CD4-positive, alpha-beta T cell treated with Interleukin-2 at 100 ng/mL for 4 hours (primary cell): ENCODE measurements at places on chromosomes 7 and 10.

GRCh38 chr10:117132751-117133231 lies 5.3 kb downstream of the VAX1 start:
- DNase-seq: no peak

- DNase-seq: no peak
Measured at GRCh38 chr7:91314591-91315323, 50.5 kb downstream of the FZD1 start.

DNA sequence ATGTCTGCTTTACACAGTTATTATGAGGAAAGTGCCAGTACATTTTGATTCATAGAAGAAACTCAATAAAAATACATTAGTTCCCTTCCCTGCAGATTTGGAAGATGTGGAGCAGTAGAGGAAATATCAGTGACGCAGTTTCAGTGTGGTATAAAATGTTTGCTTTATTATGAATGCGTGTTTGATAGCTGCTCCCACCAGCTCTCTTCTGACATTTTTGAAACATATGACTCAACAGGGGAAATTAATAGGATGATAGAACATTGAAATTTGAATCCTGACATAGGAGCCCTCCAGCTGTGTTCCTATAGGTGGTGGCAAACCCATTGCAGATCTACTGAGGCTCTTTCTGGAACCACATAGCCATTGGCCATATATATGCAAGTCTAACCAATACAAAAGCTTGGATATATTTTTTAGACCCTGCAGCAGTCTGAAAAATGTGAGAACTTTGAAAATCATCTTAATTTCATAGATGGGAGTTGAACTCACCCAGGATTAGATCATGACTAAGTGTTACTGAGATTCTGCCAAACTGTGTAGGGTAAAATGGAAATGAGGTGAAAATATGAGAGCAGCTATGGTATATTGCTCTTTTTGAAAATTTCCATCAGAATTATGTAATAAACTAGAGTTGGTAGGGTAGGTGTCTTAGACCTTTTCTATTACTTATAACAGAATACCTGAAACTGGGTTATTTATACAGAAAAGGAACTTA lies 47.8 kb downstream of the BZW2 start:
- DNase-seq: no peak

- DNase-seq: no peak
Measured at GRCh38 chr10:113108948-113109347, 158.9 kb downstream of the TCF7L2 start.

GRCh38 chr7:2982831-2983230 lies 60.8 kb downstream of the CARD11 start:
- DNase-seq: peak; percentile 58

DNA sequence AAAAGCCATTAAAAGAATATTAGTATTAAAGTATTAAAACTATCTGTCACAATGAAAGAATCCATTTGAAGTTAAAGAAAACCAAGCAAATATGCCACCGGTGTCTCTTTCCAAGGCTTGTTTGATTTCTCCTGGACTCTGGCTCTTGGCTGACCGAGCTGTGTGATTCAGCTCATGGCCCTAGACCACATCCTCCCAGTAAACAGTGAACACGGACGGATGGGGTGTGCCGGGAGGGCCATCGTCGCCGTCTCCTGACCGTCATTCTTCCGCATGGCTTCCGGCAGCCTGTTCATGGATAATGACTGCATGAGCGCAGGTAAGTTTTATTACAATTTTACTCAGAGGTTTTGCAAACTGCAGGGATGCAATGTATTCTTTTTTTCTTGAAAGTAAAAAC lies 218.5 kb downstream of the DNAJB6 start:
- DNase-seq: no peak

DNA sequence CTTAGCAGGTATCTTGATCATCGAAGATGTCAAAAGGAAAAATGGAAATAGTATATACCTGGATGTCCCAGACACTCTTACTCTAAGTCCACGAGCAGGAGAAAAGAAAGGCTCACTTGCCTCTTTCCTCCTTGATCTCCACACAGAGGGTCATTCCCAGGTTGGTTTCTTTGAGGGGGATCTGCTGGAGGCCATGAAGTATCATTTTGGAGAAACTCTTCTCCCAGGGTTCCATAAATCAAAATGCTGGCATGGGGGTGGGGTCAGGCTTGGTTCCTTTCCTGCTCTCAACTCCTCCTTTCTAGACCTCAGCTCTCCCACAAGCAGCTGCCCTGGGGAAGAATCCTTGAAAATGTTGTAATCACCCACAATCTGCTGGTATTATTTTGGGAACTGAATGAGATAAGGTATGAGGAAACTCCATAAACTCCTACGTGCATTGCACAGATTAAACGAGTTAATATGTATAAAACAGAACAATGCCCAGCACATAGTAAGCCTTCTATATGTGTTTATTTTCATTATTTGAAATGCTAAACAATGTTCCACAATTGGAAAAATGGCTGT lies 54.4 kb downstream of the PRKCQ start:
- DNase-seq: no peak

- DNase-seq: no peak
Measured at GRCh38 chr10:128220021-128220420, 93.8 kb upstream of the MKI67 start.

DNA sequence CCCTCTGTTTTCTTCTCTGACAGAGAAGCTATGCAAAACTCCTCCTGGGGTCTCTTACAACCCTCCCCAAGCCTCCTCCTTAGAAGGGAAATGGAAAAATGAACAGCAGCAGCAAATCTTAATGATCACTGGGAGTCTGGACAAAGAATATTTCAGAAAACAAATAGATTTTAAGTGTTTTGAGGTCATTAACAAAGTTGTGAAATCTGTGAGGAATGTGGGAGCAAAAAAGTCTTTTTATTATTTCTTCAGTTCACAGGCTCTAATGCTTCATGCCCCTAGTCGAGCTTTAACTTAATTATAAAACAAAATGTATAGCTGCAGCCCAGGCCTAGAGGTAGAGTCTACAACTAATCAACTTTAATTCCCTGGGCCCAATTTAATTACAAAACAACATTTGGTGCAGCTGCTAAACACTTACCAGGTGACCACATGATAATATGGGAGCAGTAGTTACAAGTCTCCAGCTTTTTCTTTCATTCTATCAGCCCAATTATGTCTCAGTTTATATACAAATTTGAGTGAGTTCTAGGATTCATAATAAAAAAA lies 293.2 kb downstream of the THSD7A start:
- no peak for DNase-seq

DNA sequence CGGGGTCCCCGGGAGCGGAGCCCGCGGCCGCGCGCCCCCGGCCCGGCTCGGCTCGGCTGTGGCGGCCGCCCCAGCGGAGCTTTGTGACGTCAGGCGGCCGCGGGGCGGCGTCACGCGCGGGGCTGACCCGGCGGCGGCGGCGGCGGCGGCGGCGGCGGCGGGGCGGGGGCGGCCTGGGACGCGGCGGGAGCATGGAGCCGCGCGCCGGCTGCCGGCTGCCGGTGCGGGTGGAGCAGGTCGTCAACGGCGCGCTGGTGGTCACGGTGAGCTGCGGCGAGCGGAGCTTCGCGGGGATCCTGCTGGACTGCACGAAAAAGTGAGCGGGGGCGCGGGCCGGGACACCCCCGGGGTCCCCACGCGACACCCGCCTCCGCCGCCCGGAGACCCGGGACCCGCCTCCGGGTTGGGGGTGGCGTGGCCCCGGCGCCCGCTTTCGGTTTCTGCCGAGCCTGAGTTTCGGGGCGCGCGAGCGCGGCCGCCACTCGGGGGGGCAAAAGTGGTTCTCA lies at the start of gene PWWP2B:
Gene PWWP2B (plus strand): TSS at position 165 of the 506 bp plus-strand sequence. CDS start 27 bp downstream, at position 192.
- peak; percentile 50 for DNase-seq

DNA sequence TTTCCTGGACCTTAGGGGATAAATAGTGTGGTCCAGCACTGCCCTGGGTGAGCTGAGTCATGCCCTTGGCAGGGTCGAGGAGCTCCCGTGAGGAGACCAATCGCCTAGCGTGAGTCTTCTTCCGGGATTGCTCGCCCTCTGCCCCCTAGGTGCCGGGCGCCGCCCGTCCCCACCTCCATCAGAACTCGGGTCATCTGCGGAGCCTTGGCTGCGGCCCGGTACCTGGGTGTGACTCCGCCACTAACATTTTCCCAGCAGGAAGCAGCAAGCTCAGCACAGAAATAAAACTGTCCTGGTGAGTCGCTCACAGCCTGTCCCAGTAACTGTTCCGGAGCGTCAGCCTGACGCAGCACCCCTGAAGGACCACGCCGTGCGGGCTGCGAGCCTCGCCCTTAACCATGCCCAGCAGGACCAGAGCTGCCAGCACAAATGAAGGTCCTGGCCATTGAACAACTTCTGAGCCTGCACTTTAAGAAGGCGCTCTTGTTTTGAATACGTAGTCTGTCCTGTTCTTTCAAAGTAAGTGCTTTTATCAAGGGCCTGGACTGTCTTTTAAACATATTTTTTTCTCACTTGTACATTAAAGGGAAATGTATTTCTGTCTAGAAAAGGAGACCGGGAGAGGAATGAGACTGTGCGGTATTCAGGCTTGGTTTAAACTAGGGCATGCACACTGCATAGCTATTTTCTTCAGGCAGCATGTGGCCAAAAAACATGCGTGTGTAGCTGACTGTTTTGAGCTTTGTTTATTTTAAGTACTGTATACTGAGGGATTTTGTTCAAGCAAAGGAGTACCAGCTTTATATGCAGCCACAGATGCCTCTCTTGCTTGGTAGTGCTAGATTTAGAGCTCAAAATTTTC lies 136.7 kb downstream of the HECW1 start:
- DNase-seq: no peak

GRCh38 chr7:44559485-44559884 lies 14.2 kb downstream of the DDX56 start:
- no peak for DNase-seq

DNA sequence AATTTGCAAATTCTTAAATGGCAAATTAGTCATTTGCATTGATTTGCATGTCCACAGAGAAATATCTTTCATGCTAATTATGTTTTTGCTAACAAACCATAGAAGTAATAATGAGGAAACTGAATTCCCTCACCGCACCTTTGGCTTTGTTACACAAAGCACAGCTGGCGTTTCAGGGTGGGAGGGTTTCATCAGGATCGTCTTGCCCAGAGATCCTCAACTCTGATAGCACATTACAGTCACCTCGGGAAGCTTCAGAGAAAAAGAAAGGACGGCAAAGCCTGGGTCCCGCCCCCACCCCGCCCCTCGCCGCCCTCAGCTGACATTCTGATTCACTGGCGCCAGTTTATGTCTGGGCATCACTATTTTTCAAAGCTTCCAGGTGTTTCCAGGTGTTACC lies 119.4 kb downstream of the PTPRN2 start:
- DNase-seq: no peak

- no peak for DNase-seq
Measured at GRCh38 chr7:114534953-114535352, 120.3 kb downstream of the FOXP2 start.

DNA sequence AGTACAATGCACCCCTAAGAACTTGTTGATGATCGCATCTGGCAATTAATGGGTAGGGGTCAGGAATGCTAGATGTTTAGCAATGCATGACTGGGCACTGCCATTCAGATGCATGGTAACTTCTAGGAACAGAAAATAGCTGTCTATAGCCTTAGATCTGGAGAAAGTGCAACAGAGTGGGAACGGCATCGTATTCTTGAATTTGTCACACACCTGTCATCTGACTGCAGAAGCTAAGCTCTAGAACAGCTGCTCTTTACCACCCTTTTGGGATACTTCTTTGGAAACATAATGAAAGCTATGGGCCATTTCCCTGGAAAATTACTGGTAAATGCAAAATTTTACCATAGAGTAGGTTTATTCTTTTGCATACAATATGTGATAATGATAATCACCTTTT lies 118.1 kb downstream of the SLC25A13 start:
- DNase-seq: no peak

GRCh38 chr7:134191876-134192275 lies 64.7 kb downstream of the LRGUK start:
- DNase-seq: no peak

DNA sequence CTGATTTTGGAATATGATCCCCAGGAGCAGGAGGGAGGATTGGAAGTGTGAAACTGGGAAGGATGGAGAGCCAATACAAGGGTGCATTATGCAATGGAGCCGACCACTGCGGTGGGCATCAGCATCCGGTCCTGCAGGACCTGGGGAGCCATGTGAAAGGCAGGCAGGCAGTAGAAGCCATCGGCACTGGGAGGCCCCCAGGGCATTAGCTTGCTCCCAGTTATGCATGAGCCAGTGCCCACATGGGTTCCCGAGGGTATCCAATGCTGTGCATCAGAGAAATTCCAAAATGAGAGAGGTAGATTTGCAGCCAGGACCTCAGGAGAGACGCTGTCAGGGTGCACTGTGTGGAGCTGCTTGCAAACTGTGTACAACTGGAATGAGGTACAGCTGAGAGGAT lies 8.7 kb upstream of the KCP start:
- no peak for DNase-seq

DNA sequence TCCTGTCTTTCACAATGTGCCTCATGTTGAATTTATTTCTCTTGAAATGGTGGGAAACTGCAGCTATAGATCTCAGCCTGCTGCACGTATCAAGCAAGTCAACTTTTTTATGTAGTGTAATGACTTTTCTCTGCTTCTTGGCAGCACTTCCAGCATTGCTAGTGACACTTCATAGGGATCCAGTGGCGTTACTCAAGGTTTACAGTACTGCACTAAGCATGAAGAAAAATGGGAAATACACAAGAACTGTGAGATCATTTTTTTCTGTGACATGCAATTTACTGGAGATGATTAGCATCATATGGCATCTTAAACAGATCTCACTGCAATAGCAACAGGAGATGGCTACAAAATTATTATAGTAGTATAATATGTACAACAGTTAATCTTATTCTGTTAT lies 90.9 kb downstream of the POLR1F start:
- DNase-seq: no peak

DNA sequence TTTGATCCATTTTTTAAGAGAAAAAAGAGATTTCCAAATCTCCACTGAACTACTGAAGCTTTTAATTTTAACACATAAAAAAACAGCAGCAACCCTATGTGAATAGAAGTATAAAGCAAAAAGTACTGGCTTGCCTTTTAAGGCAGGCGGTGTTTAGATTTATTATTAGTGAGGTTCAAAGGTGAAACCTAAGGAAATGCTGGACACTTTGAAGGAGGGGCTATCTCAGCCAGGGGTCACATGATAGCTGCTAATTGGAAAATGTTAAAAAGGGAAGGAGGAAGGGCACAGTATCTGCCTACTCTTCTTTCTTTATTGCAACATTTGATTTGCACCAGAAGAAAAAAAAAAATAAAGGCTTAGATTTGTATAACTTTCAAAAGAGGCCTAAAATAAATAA lies 183.8 kb downstream of the SKAP2 start:
- DNase-seq: no peak

- DNase-seq: no peak
Measured at GRCh38 chr7:26525398-26526264, 234.0 kb downstream of the SNX10 start.

GRCh38 chr10:70791386-70792039 lies 6.3 kb upstream of the TBATA start:
- no peak for DNase-seq
